ENCODE measurements at places on chromosomes 6 and 20.

- DNase-seq: no peak
These were observed 195.6 kb downstream of the GRM1 start for GRCh38 chr6:146224449-146224848.

DNA sequence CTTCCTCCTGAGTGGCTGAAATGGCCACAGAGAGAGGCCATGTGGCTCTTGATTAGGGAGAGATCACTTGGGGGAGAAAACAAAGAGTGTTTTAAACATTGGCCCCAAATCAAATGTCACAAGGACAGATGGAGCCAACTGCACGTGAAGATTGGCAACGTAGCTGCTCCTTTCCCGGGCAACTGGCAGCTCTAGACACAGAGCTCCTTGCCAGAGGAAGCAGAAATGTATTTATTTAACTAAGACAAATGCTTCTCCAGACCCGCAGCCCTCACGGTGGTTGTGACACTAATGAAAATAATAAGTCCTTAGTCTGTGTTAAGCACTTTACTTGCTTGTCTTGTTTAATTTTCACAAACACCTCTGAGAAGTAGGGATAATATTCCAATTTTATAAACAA lies 49.6 kb upstream of the DSN1 start:
- no peak for DNase-seq

GRCh38 chr20:59673288-59673997 lies 69.1 kb downstream of the PHACTR3 start:
- no peak for DNase-seq

DNA sequence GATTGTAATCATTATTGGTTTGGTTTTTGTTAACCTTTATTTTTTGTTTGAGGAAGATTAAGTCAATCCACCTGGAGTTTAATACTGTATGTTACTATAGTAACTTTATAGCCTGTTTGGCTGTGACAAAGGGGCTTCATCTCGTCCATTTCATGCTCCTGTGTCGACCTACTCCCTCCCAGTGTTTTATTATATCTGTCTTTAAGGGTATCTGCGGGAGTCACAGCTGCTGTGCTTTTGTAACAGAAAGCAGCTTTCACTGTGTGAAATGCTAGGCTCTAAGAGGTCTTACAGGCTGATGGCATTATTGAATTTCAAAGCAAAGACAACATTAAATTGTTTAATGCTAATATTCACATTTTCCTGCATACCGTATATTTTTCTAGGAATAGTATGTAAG lies 698.0 kb upstream of the POU3F2 start:
- no peak for DNase-seq

GRCh38 chr20:37757550-37757949 lies 63.7 kb downstream of the CTNNBL1 start:
- no peak for DNase-seq
